HepG2 (cell line): ENCODE measurements at places on chromosomes 4 and X.

GRCh38 chrX:53257166-53257565 lies 24.2 kb downstream of the IQSEC2 start:
- DNase-seq = no peak

- DNase-seq = no peak
Measured at GRCh38 chrX:103800318-103800717, 23.7 kb downstream of the PLP1 start.

DNA sequence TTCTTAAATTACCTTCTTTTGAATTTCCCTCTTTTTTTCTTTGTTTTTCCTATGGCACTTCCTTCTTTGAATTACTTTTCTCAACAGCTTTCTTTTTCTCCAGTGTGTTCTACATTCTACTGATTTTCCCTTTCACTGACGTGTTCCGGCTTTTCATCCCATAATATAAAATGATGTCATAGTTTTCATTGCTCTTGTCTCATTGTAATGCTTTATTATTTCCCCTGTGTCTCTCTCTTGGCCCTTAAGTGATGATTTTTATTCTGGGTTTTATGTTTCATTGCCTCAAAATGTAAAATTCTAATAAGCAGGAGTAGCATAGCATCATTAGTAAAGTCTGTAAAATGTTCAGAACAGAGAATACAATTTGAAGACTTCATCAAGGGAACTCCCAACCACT lies 299.3 kb downstream of the KCTD8 start:
- no peak for DNase-seq

DNA sequence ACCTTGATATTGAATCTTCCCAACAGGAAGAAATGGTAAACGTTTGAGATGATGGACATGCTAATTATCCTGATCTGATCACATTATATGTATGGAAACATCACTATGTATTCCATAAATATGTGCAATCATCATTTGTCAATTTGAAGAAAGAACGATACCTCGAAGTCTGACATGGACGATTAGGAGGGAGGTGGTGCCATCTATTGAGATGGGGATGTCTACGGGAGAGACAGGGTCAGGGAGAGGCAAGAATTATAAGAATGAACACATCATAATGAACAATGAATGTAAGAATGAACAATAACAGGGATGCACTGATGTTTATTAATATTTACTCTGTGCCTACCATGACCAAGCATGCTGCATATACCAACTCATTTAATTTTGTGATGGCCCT lies 93.7 kb upstream of the SOD3 start:
- no peak for DNase-seq

GRCh38 chr4:123449362-123449761 lies 52.8 kb downstream of the SPRY1 start:
- no peak for DNase-seq

- no peak for DNase-seq
Measured at GRCh38 chr4:142913461-142914030, 67.4 kb upstream of the INPP4B start.

DNA sequence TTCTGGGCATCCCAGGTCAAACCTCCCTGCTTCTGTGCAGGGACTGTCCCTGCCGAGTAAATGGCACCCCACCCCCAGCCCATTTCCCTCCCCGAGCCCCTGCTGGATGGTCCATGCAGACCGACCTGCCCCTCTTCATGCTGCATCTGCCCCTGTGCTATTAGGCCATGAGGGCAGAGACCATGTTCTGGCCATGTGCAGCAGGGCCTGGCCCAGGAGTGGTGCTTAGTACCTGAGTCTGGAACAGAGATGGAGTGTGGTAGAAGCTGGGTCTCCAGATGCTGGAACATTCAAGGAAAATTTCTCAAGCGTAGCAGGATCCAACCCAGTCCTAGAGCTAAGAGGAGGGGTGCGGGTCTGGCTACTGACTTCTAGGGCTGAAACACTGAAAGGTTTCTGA lies 15.3 kb upstream of the UBA1 start:
- no peak for DNase-seq

GRCh38 chr4:37322122-37322521 lies 77.6 kb downstream of the NWD2 start:
- DNase-seq = no peak

GRCh38 chrX:153969904-153970356 lies 1.7 kb downstream of the HCFC1 start:
- DNase-seq = no peak

DNA sequence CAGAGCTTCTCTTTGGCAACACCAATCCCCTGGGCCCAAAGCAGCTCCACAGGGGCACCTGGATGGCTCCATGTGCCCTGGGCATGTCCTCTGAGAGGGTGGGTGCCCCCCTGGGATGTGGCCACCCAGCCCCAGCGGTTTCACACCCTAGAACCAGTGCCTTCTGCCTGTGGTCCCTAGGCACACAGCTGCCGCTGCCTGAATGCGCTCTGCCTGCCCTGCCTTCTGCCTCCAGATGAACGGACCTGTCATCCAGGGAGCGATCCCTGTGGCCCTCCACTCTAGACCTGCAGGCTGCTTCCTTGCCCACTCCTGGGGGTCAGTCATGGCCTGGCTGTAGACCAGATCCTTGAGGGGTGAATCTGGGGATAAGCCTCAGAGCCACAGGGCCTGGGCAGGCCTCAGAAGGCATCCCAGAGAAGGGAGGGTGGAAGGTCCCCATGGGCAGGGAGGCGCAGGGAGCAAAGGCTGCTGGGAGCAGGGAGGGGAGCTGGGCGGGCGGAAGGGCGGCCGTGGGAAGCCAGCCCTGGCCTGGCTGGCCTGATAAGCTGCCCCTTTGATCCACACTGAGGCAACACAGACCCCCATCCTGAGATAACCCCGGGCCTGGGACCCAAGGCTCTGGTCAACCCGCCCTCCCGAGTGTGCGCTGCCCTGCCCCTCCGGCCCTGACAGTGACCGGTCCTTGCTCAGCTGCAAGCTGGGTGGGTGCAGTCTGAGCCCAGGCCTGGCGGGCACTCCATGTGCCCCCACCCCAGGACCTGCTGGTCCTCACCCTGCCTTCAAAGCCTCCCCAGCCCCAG lies 8.1 kb upstream of the FGFR3 start:
- DNase-seq = peak; percentile 79

GRCh38 chrX:149950681-149951080 lies 12.4 kb upstream of the EOLA2 start:
- DNase-seq = peak; percentile 16

DNA sequence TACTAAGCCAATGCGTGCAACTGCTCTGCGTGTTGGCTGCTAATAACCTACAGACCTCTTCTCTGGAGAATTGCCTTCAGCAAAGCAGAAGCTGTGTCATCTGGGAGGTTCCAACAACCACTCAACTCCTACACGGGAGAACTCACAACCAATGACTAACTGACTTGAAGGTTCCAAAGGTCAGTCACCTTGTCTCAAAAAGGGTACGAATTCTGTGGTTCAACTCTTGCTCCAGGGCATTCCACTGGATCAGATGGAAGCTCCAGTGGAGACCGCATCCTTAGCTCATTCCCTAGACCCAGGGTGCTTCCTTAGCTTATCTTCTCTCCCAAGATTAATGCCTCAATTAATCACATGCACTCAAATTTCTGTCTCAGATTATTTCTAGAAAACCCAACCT lies 222.7 kb downstream of the CHIC2 start:
- no peak for DNase-seq

DNA sequence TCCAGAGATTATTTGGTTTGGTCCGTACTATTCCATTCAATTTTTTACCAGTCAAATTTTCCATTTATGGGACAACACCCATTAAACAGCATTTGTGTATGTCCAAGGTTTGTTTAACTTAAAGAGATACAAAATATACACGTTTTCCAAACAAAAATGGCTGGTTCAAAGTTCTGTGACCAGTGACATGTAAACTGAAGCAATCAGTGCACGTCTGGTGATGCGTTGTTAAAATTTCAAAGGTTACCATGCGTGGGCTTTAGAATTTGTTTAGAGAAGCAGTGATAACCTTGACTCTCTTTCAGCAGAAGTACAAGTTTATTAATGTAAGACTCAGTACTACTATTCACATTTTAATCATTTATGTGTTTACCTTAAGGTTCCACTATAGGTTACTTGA lies 25.2 kb upstream of the ALB start:
- DNase-seq = peak; percentile 85

DNA sequence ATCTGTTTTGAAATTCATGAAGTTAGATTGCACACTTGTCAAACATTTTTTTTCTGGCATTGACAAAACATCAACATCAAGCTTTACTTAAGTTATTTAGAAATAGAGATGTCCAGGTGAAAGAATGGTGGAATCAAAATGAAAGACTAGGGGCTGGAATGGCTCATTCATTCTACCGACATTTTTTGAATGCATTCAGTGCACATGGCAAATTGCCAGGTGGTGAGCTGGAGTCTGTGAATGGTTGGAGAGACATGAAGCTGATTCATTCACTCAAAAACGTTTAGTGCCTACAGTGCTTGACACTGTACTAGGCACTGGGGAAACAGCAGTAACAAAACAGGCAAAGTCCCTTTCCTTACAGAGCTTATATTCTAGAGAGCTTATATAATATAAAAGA lies 292.4 kb downstream of the PPP1R2C start:
- no peak for DNase-seq

GRCh38 chrX:68932611-68933010 lies 103.8 kb downstream of the EFNB1 start:
- no peak for DNase-seq

- DNase-seq = no peak
Measured at GRCh38 chr4:110449947-110450346, 26.0 kb upstream of the ENPEP start.

DNA sequence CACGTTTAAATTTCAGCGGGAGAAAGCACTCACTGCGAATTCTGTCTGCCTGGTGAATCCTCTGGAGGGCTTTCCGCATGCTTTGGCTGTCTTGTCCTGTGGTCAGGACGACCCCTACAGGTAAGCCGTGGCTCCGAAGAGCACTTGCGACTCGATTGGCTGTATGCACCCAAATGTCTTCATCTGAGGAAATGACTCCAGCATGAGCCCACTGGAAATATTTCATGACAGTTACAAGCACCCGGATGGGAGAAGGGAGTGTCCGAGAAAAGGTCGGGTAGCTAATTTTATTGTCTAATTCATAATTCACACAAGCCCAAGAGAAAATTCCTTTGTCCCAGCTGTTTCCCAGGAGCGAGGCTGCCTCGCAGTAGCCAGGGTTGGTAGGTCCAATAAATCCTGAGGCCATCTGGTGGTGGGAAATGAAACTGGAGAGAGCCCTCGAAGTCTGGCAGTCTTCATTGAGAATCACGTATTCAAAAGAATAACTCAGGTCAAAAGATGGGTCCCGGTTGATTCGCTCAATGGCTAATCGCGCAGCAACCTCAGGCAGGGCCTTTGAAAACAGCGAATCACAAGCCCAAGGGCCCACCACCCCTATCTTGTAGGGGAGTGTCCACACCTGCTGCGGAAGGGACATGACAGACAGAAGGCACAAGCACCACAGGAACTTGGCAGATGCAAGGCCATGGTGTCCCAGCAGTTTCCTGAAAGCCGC lies 6.6 kb downstream of the GUCY2F start:
- DNase-seq = peak; percentile 35

DNA sequence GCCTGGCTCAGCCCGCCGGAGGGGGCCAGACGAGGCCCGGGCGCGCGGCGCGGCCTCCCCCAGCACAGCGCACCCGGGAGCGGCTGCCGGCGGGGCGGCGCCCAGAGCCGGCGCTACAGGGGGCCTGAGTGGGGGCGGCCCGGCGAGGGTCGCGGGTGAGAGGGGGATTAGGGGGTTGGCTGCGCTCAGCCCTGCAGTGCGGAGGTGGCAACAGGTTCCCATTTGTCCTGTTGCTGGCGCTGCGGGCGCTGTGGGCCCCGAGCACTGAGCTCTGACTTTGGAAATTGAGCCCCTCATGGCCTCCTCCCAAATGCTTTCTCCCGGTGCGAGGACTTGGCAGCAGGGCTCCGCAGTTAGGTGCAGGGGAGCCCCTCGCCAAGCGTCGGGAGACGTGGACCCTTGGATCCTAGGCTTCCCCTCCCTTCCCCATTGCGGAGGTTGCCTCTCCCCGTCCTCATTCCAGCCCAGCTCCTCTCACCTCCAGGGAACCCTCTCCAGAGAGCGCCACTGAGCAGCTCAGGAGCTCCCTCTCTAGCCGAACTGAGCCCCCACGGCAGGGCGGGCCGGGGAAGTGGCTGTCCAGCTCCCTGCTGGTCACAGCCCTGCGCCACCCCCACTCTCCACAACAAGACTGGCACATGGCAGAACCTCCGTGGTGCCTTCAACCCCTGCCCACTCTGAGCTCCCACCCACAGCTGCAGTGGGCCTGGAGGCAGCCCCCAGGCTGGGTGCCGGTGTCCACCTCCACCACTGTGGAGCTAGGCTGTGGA lies 2.5 kb upstream of the DUSP9 start:
- no peak for DNase-seq

GRCh38 chrX:103932133-103932532 lies 30.3 kb upstream of the TMSB15B start:
- DNase-seq = no peak

GRCh38 chr4:126215759-126216158 lies 901.0 kb downstream of the FAT4 start:
- no peak for DNase-seq

DNA sequence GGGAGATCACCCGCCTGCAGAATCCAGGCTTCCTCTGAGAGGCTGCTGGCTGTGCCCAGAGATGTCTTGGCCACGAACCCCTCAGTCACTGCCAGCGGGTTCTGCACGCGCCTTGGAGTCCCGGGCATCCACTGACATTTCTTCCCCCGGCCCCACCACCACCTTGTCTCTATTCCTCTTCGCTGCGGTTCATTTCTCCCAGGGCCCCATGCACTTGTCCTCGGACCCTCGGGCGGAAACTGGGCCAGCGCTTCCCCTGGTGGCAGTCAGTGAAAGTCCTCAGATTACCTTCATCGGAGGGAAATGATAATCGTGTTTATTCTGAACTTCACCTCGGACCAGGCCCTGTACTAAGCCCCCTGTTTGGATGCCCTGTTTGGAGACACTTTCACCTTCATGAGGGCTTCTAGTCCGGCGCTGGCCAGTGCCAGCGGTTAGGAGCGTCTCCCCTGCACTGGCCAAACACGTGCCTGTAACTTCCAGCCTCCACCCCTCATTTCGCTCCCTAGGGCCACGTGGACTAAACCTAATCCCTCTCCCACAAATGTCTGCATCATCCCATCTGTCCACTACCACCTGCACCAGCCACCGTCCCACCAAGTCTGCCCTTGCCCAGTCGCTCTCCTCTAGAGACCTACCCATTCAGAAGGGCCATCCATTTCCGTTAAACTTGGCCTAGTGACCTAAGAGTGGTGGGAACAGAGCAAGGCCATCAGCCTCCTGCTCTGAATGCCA lies 82.0 kb downstream of the DCTD start:
- DNase-seq = no peak

- no peak for DNase-seq
Measured at GRCh38 chr4:26197018-26197779, 123.6 kb upstream of the RBPJ start.
